Neural progenitor cell (in vitro differentiated cells): ENCODE measurements at places on chromosomes 3 and 15.

- no peak for DNase-seq
Measured at GRCh38 chr15:35654332-35654731, 108.4 kb upstream of the DPH6 start.

GRCh38 chr3:140917772-140918171, 23.9 kb upstream of the SLC25A36 start:
- DNase-seq, result no peak

GRCh38 chr3:153639631-153640030, 477.6 kb downstream of the RAP2B start:
- no peak for DNase-seq

DNA sequence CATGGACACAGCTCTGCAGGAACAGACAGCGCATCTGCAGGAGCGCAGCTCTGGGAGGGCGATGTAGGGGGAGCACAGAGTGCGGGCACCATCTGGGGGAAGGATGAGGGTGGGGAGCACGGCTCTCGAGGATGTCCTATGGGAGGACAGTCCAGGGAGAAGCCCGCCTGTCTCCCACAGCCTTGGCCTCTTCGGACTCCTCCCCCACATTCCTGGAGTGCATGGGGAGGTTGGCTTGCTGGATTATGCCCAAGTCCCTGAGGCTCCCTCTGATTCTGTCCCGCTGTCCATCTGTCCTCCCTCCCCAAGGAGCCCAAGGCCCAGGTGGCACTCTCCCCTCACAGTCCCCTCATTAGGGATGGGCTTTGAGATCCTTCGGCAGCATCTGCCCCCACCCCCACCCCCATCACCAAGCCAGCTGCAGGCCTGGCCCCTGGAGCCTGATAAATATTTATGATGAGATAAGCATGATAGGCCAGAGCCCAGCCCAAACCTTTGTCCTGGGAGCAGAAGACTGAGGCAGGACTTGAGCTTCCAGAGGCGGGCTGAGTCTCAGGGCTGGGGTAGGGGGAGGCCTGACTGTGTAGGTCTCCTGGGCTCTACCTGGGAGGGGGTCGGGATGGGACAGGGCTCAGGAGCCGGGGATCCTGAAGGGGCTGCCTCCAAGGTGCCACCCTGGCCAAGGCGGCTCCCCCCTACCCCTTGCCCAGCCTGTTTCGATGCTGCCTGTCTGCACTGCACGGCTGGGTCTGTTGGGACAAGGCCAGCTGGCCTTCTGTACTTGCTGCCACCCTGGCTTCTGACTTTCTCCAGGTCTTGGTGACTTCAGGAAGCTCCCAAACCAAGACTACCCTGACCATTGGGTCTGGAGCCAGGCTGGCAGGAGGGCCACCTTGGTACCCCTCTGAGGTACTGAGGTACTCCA, 28.6 kb upstream of the SEMA3F start:
- DNase-seq, result peak; percentile 48

- no peak for DNase-seq
Measured at GRCh38 chr3:113697500-113698090, 1.2 kb upstream of the USF3 start.

DNA sequence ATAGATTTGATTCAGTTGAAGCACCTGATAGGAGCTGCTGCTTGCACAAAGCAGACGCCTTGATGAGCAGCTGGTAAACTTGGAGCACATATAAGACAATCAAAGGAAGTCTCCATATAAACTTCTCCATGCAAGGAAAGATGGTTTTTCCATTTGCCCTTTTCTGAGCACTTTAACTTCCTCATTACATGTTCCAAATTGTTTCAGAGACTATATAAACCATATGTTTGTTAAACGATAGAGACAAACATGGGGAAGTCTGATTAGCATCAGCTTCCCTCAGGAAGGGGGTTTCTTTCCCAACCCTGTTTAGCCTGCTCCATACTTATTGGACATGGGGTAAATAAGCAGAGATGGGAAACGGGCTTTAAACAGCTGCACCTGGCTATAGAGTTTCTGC, 88.0 kb downstream of the DHX36 start:
- no peak for DNase-seq

- DNase-seq, result no peak
Measured at GRCh38 chr3:153437666-153438065, 275.6 kb downstream of the RAP2B start.

DNA sequence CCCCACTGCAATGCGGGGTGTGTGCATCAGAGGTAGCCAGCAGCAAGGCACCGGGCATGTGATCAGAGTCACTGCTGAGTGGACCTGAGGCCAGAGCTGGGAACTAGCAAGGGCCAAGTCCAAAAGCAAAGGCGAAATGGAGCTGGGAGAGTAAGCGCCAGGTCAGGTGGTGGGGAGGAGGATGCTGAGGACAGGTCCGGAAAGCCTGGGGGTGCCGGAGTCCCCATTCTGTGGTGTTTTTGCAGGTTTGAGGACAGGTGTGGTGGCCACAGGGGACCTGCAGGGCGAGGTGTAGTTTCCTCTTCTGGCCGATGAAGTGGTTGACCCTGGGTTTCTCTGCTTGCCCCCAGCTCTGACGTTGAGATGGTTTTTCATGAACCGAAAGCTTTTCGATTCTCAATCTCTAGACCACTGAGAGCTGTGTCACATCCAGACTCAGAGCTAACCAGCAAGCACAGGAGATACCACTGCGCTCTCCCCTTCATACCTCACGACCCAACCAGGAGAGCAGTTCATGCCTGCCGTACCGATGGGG, 35.0 kb upstream of the HES1 start:
- DNase-seq, result no peak

DNA sequence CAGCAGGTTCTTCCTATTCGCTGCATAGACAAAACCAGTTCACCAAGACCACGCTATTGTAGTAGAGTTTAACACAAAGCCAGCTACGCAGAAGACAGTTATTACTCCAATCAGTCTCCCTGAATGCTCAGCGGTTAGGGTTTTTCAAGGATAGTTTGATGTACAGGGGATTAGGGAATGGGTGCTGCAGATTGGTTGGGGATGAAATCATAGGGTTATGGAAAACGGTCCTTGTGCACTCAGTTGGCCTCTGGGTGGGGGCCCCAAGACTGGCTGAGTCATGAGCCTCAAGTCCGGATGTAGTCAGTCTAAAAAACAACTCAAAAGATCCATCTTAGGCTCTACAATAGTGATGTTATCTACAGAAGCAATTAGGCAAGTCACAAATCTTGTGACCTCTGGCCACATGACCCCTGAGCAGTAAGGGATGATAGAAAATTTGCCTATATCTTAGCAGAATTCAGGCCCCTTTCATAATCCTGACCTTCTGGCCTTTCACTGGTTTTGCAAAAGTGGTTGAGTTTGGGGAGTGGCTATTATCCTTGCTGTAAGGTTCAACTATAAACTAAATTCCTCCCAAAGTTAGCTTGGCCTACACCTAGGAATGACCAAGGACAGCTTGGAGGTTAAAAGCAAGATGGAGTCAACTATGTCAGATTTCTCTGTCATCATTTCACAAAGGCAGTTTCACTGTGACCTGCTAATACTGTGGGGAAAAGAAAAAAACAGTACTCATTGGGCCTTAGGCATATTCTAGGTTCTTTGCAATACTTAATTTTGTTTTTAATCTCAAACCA, 57.7 kb downstream of the LIPC start:
- DNase-seq, result no peak

- DNase-seq, result no peak
Measured at GRCh38 chr15:88814393-88814792, 11.2 kb downstream of the ACAN start.

- no peak for DNase-seq
Measured at GRCh38 chr15:101066501-101067408, 147.6 kb downstream of the LRRK1 start.

DNA sequence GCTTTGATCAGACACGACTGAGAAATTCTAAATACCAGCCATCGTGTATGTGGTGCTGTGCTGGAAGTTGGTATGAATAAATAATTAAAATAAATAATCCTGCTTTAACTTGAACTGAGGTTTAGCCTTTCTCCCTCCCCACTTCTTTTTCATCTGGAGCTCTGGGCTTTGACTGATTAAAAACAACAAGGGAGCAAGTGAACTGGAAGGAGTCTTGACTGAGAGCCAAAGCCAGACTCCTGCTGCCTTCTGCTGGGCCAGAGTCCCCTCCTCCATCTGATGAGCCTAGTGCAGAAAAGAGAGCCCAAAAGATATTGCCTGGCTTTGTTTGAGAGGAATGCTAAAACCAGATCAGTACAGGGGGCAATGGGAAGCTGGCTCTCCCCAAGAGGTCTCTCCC, 96.0 kb downstream of the CCNL1 start:
- DNase-seq, result no peak

DNA sequence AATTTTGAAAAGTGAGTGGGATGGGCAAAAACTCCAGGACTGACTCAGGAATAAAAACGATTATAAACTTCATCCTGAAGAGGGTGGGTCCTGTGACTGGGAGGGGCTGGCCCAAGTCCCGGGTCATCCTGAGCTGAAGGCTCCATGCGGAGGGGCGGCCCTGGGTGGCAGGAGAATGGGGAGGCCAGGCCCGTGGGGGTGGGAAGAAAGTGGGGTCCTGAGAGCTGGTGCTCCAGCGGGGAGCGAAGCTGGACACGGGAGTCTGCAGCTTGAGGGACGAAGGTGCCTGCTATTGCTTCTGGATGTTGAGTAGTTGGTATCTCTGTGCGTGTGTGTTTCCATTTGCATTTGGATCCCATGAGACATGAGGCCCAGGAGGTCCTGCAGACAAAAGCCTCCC, 4.7 kb upstream of the OCA2 start:
- DNase-seq, result no peak

DNA sequence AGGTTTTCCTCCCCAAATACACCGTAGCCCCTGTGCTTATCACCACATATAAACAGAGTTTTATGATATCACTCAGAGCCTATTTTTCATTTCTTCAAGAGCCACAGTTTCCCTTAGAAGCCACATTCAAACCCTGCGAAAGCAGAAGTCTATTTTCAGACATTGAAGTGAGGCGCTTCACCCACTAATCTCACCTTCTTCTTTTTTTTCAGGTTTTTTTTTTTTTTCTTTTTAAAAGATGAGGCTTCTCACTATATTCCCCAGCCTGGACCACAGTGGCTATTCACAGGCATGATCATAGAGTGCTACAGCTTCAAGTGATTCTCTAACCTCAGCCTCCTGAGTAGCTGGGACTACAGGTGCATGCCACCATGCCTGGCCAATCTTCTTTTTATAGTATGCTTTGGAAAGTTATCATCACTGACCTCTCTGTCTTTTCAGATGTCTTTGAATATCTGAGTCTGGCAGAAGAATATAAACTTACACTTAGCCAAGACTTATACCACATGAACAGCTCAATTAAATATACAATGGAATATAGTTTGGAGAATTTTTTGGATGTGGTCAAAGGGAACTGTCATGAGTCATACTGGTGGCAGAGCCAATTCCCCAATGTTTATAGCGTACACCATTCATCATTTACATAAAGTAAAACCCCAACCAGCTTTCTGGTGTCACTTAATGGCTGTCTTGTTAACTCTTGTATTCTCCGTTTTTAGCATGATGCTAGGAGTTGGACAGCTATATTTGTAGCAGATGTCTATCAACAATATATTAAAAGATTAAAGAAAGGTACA, 59.7 kb upstream of the CCDC50 start:
- no peak for DNase-seq

DNA sequence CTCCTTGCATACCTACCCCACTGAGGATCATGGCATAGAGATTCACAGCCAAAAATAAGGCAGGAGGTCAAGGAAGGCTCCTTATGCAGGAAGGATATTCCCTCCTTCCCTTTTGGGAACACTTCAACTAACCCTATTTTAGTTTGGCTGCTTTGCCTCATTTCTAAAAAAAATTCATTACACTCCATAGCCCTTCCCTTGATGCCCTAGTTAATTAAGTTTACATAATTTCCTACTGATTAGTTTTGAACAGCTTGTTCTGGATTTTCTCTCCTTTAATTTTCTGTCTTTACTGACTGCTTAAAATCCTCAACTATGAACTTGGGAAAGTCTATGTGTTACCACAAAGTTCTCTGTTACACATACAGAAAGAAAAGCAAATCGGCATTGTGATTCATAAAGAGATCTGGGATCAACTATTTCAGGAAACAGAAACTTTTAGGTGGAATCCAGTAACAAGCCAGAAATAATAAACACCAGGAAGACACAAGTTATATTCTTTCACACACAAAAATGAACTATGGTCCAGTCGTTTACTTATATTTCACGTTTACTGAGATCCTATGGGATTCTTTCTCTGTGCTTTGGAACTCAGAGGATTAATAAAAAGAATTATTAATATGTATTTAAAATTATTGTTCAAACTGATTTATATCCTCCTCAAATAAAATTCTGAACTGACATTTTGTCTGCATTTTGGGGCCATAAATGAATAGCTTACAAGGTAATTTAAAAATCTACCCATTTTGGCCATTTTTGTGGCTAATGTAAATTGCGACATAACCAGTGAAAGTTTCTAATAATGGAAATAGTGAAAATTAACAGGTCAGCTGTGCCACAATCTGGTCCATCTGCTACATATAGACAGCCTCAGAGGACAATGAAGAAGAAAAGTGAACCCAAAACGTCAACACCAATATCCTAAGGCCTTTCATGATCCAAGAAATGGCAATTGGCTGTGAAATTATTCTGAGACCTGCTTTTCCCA, 113.8 kb downstream of the FRMD5 start:
- no peak for DNase-seq

- peak; percentile 40 for DNase-seq
Measured at GRCh38 chr3:177195242-177195991, 1.9 kb downstream of the TBL1XR1 start.

GRCh38 chr3:5384557-5385236, 197.2 kb downstream of the EDEM1 start:
- DNase-seq, result no peak

DNA sequence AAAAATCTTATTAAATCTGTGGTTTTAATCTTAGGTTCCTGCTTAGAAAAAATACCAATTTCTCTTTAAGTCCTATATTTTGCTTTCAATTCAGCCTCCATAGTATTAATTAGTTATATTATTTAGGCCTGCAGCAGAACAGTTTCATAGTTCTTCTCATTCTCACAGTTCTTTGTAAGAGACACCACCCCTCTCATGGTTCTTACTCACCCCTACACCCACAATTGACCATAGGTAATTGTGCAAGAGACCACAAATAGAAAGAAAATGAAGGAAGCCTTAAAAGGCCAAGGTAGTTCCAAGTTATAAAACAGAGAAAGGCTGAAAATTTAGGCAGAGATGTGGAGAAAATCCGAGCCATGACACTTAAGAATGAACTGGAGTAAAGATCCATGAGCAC, 415.3 kb downstream of the TIGIT start:
- DNase-seq, result no peak

DNA sequence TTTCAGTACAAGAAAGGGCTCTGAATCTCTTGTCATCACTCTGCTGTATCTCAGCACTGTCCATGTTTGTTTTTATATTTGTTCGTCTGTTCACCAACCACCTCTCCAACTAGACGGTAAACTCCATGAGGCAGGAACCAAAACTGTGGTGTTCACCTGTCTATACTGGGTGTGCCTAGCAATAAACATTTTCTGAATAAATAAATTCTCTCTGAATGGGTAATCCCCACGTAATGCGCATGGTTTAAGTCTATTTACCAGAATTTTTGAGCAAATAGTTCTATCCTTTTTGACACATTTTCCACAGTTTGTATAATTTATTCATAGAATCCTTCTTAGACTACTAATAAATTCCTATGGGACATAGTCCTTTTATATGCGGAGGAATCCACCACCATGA, 400.6 kb upstream of the CFAP20DC start:
- no peak for DNase-seq

GRCh38 chr3:11481556-11481955, 162.2 kb downstream of the VGLL4 start:
- no peak for DNase-seq
